SW480 (cell line): ENCODE measurements at places on chromosomes 7 and 10.

- DNase-seq: no peak
These were observed 152.5 kb upstream of the HDAC9 start for GRCh38 chr7:18343047-18343446.

- no peak for DNase-seq
These were observed 95.9 kb downstream of the DNMBP start for GRCh38 chr10:99913831-99914235.

DNA sequence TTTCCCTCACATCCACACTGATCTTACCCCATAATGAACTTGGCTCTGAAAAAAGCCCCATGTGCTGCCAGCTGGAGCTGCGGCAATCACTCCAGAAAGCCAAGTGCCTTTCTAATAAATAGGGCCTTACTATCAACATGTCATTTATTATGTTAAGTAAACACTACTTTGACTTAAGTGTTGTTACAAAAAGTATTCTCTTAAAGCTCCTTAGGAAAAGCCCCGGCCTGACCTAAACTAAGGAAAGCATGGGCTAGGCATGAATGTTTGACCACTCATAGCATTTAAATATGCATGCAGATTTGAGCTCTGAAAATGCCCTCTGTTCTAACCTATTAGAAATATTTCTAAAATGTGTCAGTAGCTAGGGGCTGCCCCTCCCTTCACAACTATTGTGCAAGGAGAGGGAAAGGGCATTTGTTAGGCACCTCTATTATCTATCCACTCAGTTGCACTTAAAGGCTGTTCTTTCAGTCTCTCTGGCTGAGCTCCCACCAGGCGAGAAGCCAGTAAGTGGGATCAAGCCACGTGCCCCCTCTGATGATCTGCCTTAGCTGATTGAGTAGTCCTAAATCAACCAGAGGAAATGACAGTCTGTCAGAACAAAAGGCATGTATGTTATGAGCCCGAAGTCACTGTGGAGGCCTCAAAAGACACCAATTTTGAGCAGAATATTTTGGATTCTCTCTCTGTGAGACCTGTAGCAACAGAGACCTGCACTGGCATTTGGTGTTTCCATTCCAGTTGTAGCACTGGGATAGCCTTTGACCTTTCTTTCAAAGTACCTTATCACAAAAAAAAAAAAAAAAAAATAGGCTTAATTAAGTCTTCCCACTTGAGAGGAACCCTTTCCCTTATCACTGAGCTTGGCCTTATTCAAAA lies 77.1 kb downstream of the ITGB8 start:
- peak; percentile 33 for DNase-seq

- DNase-seq: no peak
These were observed 26.2 kb downstream of the VSTM4 start for GRCh38 chr10:49089152-49089551.

- peak; percentile 40 for DNase-seq
These were observed 7.2 kb upstream of the CHCHD1 start for GRCh38 chr10:73774637-73775036.

DNA sequence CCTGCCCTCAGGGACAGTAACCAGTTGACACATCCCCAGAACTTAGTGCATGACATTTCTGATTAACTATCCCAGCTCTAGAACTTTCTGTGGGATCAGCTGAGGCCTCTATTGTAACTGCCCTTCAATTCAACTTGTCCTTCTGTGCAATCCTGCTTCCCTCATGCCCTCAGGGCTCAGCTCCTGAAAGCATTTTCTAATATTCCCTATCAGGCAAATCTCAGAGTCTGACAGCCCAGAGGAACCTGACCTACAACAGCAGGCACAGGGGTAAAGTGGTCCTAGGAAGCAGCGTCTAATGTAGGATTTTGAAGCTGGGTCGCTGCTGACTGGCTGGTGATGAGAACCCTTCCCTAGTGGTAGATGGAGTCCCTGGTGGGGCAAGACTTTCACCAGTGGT lies 13.6 kb upstream of the STN1 start:
- no peak for DNase-seq

GRCh38 chr7:74464931-74465886 lies 11.5 kb downstream of the GTF2IRD1 start:
- peak; percentile 98 for DNase-seq
